MM.1S (cell line): ENCODE measurements at places on chromosomes 6 and 20.

DNA sequence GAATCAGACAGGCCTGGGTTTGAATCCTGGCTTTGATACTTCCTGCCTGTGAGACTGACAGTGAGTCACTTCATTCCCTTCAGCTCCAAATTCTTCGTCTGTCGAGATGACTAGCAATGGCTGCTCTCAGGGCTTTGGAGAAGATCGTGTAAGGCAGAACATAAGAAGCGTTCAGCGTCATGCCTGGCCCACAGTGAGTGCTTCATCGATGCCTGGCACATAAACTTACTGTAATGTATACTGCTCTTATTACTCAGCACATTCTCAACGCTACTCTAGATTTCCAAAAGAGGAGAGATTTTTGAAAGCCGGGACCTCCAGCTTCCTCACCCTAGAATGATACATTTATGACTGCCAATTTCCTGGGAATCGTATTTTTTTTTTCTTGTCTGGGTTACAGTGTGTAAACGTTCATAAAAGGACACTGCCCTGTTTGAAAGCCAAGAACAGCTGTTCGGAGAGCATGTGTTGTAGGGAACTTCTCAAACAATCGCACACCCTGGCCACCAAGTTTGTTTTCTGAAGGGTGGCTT, 16.2 kb upstream of the BCAS1 start:
- no peak for DNase-seq

DNA sequence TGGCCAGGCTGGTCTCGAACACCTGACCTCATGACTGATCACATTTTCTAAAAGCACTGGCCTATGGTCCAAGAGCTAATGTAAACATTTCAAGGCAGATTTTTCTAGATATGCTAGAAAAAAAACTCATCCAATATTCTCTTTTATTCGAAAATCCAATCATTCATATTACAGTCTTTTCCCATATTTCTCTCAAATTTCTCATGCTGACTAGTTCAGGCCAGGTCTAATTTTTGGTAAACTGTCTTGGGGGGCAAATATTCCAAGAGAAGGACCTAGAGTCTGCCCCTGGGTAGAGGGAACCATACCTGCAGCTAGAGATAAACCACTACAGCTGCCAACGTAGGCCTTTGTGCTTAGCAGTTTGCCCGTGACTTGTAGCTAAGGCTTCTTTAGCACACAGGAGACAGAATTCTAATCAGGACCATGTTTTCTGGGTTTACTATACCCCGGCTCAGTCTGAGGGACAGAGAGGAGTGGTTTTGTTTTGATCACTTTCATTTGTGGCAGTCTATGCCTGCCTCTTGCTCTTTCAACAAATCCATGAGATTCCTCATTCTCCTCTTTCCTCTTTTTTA, 71.8 kb upstream of the CITED2 start:
- no peak for DNase-seq

GRCh38 chr6:161961046-161961445, 687.2 kb upstream of the AGPAT4 start:
- DNase-seq, result peak; percentile 76

GRCh38 chr6:3085074-3085473, 16.8 kb downstream of the RIPK1 start:
- DNase-seq, result no peak

DNA sequence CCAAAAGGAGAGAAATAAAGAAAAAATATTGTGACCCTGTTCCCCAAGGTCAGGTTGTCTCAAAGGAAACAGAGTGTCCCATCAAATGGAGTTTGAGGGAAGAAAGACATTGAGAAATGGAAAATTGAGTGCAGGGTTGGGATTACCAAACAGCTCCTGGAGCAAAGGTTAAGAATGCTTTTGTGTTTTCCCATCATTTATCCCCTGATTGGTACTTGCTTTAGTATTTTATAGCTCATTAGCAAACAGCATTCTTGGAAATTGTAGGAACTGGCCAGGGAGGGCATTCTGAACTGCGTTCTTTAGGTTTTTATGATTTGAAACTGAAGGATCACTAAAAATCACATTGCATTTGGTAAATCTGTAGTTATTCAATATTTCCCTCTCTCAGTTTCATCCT, 59.0 kb upstream of the NELFCD start:
- DNase-seq, result no peak
